ENCODE measurements at places on chromosomes 4 and X. TPM values are rescaled to one million over a fixed set of nuclear protein-coding genes. Genes with fewer than 3 reads are reported as not detected.

- DNase-seq = no peak
Observed at GRCh38 chr4:169047956-169048355, 37.9 kb upstream of the CBR4 start.

The PFKFB1 gene
- total RNA-seq = 0.17 TPM

The S100G gene
- total RNA-seq = not detected

The RAB41 gene
- not detected for total RNA-seq

The SPANXD gene
- not detected for total RNA-seq

- DNase-seq = no peak
Observed at GRCh38 chrX:109958266-109958665, 44.6 kb upstream of the TMEM164 start.

- no peak for DNase-seq
Observed at GRCh38 chrX:108264376-108264775, 172.8 kb downstream of the ATG4A start.

DNA sequence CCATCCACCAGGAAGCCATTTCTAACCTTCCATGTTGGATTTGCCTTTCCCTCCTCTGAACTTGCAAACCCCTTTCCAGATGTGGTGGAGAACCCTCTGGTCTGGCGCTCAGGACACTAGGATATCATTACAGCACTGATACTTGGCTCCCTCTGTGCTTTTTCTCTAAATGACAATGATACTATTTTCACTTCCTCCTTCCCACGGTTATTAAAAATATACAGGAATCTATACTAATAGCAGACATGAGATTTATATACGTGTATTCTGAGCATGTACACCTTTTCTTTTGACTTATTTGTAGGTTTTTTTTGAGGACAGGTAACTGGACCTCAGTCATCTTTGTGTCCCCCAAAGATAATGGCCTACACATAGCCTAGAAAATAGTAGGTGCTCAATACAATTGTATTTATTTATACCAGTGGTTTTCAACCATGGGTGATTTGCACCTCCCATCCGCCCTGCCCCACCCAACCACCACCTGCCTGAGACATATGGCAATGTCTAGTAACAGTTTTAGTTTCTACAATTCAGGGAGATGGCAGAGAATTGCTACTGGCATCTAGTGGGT, 60.4 kb upstream of the PLAC8 start:
- no peak for DNase-seq

- no peak for DNase-seq
Observed at GRCh38 chrX:149762696-149763614, 10.9 kb upstream of the HSFX1 start.

The LINC00632 gene
- not detected for total RNA-seq

The CNKSR2 gene
- 0.78 TPM for total RNA-seq

DNA sequence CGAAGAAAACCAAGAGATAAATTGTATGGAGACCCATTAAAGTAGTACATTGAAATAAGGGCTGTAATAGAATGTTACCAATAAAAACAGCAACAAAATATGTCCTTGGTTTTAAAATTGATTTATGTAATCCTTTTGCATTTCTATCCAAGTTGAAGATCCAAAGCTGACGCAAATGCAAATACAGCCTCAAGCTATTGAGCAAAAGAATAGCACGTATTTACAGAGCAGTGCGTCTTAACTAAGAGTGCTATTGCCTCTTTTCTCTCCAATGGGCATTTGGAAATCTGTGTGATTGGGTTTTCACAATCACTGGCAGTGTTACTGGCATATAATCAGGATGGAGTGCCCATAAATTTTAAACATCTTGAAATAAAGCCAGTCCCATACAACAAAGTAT, 417.4 kb downstream of the TLL1 start:
- no peak for DNase-seq

DNA sequence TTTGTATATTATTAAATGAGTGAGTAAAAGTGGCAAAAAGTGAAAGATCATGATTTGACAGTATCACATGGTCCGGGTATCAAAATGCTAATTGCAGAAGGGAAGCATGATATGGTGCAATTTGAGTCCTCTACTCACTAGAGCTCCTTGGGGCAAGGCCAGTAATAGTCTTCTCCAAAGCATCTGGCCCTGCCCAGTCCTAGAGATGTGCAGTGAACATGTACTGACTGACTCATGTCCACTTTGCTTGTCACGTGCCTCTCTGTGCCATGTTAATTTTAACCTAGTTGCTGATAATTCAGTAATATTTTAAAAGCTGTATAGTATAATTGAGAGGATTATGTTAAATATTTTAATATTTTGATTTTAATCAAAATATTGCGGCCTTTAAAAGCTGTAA, 54.6 kb upstream of the TENM3 start:
- DNase-seq = no peak

The PUDP gene
- total RNA-seq = 18.5 TPM

GRCh38 chrX:20437683-20438082, 171.0 kb upstream of the RPS6KA3 start:
- no peak for DNase-seq

GRCh38 chr4:69701696-69702095, 48.6 kb upstream of the UGT2A1 start:
- no peak for DNase-seq

GRCh38 chr4:39205000-39205399, 22.7 kb downstream of the WDR19 start:
- no peak for DNase-seq

- no peak for DNase-seq
Observed at GRCh38 chrX:56248492-56248891, 16.3 kb downstream of the KLF8 start.

The SPANXA1 gene
- not detected for total RNA-seq

The PLXNB3 gene
- 5.3 TPM for total RNA-seq

- peak; percentile 73 for DNase-seq
Observed at GRCh38 chr4:94545296-94545695, 93.6 kb downstream of the PDLIM5 start.

The RHOXF1 gene
- not detected for total RNA-seq

DNA sequence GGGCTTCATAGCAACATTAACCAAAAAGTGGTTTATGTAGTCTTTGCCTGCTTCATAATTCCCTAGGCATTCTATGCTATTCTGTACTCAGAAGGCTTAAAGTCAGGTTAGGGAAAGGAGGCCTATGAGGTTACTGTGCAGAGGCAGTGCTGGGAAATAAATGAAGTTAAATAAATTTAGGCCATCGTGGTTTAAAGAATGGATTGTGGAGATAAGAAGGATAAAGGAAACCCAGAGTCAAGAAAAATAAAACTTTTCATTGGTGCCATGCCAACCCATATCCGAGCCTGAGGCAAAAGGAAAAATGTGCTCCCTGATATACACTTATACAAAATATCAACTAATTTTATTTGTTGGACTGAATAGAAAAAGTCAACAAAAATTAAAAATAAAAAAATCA, 70.2 kb downstream of the AR start:
- DNase-seq = no peak

The ACE2 gene
- total RNA-seq = 0.07 TPM

Measured in foreskin keratinocyte (primary cell).